Amniotic stem cell (primary cell): ENCODE measurements at places on chromosomes 16 and 17.

DNA sequence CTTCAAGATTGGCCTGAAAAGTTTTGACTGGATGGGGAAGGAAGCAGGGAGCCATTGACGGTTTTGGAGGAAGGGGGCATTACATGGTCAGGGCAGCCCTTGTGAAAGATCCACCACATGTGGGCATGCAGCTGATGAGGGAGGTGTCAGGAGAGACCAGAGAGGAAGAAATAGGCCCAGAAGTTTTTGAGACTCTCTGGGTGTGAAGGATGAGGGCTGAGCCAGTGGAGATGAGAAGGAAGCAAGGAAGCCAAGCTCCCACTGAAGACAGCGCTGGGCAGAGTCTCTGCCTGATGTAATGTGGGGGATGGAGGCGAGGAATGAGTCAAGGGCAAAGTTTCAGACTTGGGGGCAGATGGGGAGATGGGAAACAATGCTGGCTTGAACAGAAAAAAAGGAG, 530 bp downstream of the CCL17 start:
- DNase-seq: no peak

- no peak for DNase-seq
Measured at GRCh38 chr16:89565256-89565505, 4.7 kb downstream of the RPL13 start.

- DNase-seq: no peak
Measured at GRCh38 chr16:3059723-3060242, 5.7 kb upstream of the IL32 start.

DNA sequence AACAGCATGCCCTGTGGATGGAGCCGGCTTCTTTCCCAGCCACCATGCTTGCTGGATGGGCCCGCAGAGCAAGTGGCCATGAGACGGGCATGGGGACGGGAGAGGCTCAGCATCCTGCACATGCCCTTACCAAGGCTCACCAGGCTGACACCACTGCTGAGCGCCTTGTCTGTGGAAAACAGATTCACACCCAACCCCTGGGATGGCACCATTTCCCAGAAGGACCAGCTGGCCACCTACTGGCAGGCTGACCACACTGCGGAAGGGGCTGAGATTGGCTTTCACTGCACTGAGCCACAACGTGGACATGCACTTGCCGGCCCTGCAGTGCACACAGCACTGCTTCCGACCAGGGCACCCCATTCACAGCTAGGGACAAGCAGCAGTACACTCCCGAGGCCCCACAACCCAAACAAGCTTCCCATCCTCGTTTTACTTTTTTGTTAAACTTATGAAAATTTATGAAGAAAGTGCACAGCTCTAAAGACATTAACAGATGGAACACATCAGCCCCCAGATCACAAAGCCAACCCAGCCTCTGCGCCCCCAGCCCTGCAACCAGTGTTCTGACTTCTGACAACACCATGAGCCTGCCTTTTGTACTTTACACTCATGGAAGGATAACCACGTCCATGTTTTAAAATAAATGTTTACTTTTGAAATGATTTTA, 13.9 kb upstream of the KRTAP17-1 start:
- DNase-seq: peak; percentile 52

GRCh38 chr17:78000341-78000740, 41.8 kb downstream of the TNRC6C start:
- DNase-seq: peak; percentile 2

GRCh38 chr17:17120294-17120693, 78.0 kb downstream of the MPRIP start:
- DNase-seq: no peak

DNA sequence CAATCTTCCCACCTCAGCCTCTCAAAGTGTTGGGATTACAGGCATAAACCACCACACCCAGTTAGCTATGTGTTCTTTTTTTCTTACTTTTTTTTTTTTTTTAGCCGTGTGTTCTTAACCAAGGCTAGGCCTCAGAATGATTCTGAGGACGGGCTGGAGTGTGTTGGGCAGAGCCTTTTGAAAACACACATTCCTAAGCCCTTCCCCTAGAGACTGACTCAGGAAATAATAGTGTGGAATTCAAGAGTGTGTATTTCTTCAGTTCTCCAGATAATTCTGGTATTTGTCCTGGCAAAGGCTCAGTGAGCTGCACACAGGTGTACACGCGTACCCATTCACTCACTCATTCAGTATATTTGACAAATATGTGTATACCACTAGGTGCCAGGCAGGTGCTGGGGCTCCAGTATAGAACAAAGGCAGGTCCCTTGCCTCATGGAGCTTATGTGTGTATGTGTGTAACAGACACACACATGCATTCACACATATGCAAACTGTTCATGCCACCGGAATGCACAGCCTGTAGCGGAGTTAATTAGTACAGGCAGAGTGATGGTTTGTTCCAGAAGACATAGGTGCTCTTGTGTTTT, 19.4 kb upstream of the NFATC3 start:
- peak; percentile 41 for DNase-seq

DNA sequence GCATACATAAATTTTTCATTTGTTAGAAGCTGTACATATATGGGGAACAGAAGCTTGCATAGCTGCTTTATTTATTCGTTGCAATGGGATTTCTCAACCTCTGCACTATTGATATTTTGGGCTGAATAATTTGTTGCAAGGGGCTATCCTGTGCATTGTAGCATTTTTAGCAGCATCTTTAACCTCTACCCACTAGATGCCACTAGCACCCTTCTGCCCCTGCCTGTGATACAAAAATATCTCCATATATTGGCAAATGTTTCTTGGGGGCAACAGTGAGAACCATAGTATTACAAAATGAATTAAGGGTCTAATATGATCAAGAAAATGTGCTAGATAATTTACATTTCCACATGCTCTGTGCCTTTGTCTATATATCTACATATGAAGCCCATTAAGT, 1401.0 kb downstream of the CDH11 start:
- no peak for DNase-seq

DNA sequence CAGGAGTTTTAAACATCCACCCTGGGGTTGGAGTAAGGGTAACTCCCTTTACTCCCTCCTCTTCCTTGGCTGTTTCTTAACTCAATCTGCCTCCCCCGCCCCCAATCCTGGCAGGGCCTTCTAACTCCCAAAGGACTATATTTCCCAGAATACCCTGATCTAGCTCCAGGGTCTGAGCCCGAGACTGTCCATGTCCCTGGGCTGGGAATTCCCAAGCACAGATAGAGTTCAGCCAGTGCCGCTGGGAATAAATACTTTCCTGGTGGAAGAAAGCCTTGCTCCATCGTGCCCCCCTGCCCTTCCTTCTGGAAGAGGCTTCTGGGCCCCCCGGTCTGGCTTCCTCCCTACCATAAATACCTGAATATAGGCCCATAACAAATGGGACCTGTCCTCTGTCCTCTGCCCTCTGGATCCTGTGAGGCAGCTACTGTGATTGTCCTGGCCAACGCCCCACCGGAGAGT, 10.2 kb downstream of the BAHCC1 start:
- DNase-seq: no peak

- DNase-seq: no peak
Measured at GRCh38 chr16:66416136-66416535, 11.0 kb upstream of the BEAN1 start.
